ENCODE measurements at places on chromosomes 7 and 10. TPM values are rescaled to one million over a fixed set of nuclear protein-coding genes. Genes with fewer than 3 reads are reported as not detected.
A peak's percentile ranks its signal among the peaks of the same experiment; 100 is the strongest.

GRCh38 chr10:132324186-132324585 is 7.8 kb upstream of the LRRC27 start:
- no peak for DNase-seq

DNA sequence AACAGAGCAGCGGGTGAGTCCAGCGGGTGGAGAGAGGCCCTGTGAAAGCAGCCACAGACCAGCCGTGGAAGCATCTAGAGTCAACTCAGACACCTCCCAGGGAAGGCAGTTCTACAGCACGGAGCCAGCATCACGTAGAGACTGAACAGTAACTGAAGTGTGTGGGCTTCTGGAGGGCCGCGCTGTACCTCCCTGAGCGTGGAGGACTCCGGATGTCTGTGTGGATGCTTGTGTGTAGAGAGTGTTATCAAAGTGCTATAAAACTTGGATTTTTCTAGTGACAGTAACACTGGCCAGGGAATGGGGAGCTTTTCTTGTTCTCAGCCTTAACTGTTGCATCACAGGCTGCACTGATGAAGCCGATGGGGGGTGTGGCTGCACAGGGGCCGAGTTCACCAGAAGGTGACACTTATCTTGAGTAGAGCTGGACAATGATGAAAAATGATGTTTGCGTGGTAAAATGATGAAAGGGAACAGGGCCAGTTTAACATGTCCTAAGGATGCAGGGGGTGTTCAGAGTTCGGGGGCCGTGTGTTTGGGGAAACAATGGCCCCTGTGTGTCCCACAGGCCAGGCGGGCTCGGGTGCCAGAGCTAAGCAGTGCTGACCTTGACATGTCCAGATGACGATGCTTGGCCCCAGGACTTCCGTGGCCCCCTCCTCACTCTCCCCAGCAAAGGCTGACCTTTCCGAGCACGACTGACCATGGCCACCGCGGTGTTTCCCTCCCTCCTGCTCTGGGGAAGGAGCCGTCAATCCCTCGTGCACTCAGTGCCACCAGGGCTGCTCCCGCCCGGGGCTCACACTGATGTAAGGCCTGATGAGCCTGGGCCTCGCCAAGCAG is 21.9 kb downstream of the MNX1 start:
- DNase-seq, result no peak

COL26A1 gene
- total RNA-seq, result not detected

LBX1 gene
- total RNA-seq, result not detected

- DNase-seq, result no peak
Measured at GRCh38 chr10:14541379-14541778, 210.7 kb upstream of the FRMD4A start.

DNA sequence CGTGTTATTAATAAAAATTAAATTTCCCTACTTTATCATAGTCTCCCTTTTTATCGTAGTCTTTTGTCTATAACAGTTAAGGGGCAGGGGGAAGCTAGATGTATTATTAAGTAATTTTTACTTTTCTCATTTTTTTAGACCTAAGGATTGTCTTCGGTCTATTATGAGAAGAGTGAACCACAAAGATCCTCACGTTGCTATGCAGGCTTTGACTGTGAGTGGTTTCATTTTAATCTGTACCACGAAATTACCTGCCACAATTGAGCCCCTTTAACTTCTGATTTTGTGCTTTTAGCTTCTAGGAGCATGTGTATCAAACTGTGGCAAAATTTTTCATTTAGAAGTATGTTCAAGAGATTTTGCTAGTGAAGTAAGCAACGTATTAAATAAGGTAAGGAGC is 40.6 kb downstream of the STAM start:
- DNase-seq, result no peak

- DNase-seq, result peak; percentile 33
Measured at GRCh38 chr7:142420554-142421362, 162.9 kb upstream of the PRSS58 start.

- no peak for DNase-seq
Measured at GRCh38 chr10:42618424-42618823, 19.9 kb downstream of the ZNF33B start.

DNA sequence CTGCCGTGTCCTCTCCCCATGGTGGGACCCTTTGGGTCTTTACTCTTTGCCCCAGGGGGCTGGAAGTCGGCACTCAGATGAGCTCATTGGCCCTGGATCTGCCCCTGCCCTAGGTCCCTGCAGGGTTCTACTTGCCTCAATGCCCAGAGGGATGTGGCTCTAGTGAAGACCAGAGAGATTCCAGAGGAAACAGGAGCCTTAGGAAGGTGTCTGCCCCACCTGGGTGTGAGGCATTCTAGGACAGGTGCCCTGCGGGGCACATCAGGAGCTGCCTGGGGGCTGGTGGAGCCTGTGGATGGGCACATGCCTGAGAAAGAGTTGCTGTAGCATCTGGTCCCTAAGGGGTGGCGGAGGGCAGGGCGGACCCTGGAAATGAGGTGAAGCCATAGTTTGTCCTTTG is 128.6 kb downstream of the ADCY1 start:
- no peak for DNase-seq

GRCh38 chr10:73647211-73647874 is 6.1 kb upstream of the MYOZ1 start:
- DNase-seq, result peak; percentile 37

GRID2IP gene
- 0.10 TPM for total RNA-seq

DNA sequence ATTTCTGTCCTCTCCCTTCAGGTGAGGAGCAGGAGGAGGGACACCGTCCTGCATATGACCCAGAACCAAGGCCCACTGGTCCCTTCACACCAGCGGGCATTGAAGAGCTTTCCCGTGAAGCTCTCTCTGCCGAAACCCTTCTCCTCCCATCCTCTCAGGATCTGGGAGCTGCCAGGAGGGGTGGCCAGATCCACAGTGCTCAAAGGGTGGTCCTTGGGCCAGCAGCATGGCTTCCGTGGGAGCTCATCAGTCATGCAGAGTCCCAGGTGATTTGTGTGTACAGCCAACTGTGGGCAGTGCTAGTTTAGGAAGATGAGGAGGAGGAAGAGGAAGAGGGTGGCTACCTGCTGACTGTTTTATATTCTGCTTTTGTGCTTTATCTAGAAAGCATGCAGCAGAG is 28.4 kb downstream of the CNPY1 start:
- DNase-seq, result no peak

GRCh38 chr10:91077549-91078071 is 142.9 kb upstream of the PCGF5 start:
- DNase-seq, result no peak

AZGP1 gene
- not detected for total RNA-seq

- DNase-seq, result no peak
Measured at GRCh38 chr10:120110196-120110595, 217.7 kb downstream of the SEC23IP start.

GRCh38 chr10:73183667-73184281 is 15.9 kb downstream of the FAM149B1 start:
- DNase-seq, result no peak

ASB10 gene
- not detected for total RNA-seq

SPDYE18 gene
- 0.27 TPM for total RNA-seq

DNA sequence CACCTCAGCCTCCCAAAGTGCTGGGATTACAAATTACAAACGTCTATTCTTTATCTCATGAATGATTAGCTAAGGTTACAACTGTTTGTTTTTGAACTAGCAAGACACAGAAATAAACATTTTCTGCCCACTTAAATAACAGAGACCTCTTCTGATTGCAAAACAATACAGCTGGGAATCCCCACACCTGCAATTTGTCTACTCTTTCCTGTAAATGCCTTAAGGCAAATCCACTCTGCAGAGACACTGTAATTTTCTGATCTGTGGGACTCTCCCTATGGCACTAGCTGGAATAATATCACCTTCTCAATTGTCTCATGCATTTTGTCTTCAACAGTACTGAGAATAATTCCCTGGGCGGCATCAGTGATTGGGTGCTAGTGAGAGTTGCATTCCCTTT is 149.3 kb upstream of the FAM3C start:
- DNase-seq, result peak; percentile 28

DNA sequence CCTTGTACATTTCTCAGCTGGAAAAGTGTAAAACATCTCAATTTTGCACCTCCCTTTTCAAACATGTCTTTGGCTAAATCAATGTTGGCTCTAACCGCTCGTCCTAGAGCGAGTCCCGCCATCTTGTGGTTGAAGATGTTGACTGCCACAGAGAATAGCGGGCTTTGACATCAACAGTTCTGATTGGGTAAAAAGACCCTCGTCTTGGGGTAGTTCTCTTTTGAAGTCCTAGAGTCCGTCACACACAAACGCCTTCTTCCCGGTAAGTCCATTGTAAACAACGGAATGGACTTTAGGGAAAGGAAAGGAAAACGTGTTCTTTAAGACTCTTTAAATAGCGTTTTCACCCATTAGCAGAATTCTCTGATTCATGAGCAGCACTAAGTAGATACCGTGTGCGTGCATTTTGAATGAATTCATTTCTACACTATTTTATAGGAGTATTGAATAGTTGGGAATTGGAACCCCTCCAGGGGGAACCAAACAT is 452 bp upstream of the RPP30 start:
- peak; percentile 75 for DNase-seq

DNA sequence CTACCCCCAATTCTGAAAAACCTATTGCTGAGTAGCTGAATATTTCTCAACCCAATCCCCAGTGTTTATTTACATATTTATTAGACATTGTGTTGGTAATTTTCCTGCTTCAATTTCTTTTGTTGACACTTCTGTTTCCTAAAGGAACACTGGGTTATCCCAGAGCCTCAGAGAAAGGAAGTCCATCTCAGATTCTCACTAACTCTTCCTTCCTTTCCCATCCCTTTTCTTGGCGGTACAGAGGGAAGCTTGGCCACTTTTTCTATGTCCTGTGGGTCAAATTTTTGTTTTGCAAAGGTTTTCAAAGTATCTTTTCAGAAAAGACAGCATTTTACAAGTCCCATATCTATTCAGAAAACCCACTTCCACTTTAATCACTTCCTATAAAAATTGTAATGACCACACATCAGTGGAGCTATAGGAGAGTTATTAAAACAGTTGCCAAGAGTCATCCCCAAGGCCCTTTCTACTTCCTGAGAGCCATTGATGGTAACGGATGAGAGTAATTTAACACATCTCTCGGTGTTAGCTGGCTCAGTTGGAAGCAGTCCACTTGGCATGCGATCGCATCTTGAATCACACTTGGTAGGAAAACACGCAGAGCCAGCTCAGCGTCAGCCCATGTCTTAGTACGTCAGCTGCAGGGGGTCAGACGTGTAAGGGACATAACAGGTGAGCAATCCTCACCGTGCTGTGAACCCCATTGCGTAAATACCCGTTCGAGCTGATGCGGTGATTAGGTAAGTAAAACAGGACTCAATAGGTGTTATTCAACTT is 231.1 kb upstream of the ADARB2 start:
- no peak for DNase-seq

GRCh38 chr10:100148353-100149211 is 37.2 kb downstream of the ERLIN1 start:
- peak; percentile 81 for DNase-seq

VPS26A gene
- 27.9 TPM for total RNA-seq

DNA sequence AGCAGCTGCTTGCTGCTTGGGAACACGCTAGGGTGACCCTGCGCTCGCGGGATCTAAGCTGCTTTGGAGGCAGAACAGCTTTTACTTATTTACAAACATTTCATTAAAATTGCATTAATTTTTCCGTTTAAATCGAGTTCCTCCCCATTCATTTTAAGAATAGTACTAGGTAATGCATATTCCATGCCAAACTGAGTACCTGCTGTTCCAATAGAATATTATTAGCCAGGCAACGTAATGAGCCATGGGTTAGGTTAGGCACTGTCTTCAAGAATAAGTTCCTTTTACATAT is 860 bp downstream of the EXOC6 start:
- no peak for DNase-seq

STRIP2 gene
- total RNA-seq, result 71.4 TPM

GRCh38 chr7:46723742-46724141 is 802.7 kb upstream of the IGFBP3 start:
- no peak for DNase-seq

TRA2A gene
- 77.8 TPM for total RNA-seq

DNA sequence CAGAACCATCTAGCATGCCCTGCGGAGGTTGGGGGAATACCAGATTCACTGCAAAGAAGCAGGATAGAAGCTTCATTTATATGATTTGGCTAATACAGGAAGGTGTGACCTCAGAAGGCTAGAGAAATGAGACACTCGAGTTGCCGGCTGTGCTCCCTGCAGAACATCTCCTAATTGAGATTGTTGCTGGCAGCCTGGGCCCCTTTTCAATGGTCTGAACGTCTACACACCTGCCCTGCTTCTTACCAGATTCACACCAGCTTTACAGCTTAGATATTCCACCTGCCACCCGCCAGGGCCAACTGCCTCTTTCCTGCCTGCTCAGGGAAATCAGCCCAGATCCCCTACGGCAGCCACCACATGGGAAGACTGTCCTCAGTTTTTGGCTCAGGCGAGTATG is 475.3 kb upstream of the AUTS2 start:
- no peak for DNase-seq

DNA sequence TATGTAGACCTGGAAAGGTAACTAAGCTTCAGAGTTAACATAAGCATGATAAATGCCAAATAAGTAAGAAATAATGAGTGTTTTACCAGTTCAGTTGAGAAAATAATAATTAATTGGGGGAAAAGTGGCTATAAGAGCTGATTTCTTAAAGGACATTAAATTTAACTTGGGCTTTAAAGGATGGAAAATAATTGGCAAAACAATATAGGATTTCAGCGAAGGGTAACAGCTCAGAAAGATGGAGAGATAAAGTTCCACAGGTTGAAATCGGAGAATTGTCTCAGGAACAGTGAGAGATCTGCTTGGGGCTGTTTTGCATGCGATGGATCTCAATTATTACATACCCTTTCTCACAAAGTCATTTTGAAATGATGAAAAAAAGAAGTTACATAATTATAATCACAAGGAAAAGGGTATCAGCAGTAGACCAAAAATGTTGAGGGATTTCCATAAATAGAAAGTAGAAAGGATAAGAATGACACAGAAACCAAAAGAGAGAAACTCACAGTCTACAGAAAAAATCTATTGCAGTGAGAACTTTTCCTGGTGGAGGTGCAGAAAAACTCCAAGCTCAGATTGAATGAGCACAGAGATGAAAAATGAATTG is 40.1 kb upstream of the ITGB8 start:
- DNase-seq, result no peak

DNA sequence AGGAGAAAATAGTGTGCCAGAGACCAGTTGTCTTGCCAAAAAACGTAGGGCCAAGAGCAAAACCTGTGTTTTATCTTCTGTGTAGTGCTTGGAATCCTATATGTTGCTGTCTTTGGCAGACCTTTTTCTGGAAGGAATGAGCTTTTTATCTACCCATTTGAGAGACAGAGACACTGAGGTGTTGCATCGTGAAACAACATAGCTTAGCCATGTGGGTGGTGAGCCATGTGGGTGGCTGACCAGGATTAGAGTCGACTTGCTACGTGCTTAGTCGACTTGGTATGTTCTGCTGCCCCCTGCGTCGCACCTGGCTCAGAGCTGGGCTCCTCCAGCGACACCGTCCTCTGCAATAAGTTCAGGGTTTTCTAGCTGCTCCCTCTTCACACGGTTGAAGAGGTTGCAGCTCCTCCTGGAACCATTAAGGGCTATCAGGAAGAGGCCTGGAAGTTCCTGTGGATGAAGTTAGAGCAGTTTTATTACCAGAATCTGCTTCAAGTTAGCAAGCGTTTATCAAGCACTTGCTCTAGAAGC is 175.8 kb downstream of the SH2D4B start:
- DNase-seq, result no peak

All from activated naive CD4-positive, alpha-beta T cell treated with anti-CD3 and anti-CD28 coated beads for 36 hours (primary cell).